ENCODE measurements at places on chromosomes 13 and 19.

GRCh38 chr13:59384154-59384553, 779.6 kb downstream of the DIAPH3 start:
- DNase-seq = no peak

DNA sequence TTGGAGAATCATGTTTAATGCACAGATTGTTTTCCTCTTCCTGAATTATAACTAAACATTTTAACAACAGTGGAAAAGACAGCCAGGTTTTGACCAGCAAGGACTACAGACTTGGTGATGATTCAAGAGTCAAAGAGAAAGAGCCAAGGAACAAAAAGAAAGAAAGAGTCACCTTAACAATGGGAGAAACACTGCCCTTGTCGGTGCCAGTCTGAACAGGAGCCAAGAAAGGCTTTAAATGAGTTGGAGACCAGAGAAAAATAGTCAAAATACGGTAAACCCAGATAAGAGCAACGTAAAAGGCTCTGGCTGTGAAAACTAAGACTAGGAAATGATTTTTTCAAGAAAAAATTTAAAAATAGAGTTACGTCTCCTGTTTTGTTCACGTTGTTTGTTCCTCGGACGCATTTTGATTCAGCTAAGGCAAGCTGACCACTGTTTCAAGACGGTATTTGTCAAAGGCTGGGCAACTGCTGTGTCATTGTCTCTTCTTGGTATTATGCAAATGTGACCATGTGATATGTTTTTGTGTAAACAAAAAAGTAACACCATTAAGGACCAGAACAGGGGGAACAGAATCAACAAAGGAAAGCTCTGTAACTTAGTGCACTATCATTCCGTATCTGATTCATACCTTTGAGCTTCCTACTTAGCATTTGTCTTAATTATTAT, 634.5 kb downstream of the LIG4 start:
- no peak for DNase-seq

DNA sequence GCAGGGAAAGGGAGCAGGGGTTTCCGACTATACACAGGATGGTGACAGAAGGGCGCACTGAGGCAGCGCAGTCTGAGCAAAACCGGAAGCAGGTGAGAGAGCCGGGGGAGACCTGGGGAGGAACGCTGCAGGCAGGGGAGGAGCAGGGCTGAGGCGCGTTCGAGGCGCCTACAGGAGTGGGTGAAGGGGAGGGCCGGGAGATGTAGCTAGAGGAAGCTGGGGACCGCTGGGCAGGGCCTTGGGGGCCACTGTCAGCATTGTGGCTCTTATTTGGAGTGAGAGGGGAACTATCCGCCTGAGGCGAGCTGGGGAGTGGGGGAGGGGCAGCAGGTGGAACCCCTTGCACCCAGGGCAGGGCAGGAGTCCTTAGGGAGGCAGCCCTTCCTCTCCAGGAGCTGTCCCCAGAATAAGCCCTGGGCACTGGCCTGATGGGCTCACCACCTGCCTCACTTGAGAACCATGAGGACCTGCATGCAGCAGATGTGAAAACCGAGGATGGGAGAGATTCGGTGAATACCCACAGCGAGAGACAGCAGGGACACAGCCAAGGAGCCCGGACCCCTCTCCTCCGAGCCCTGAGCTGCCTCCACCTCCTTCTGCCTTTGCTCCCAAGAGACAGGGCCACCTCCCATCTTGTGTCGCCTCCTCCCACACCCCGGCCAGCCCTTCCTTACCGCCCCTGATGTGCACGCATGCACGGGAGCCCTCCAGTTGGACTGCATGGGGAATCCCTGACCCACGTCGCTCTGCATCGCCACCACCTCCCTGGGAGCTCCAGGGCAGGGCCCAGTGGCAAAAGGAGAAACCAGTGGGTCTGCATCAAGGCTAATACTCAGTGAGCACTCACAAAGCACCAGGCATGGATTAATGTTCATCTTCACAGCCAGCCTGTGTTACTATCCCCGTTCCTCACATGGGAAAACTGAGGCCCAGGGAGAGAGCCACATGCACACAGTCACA, 10.3 kb downstream of the AKT2 start:
- no peak for DNase-seq

GRCh38 chr19:5621945-5622464, 571 bp downstream of the SAFB2 start:
- no peak for DNase-seq

GRCh38 chr19:44356383-44357111, at the start of gene ZNF112:
TSS of gene ZNF112 (minus strand) at chr19:44356680. CDS start at chr19:44340539, 16,141 bp downstream.
- peak; percentile 93 for DNase-seq

- no peak for DNase-seq
Observed at GRCh38 chr13:73440296-73440895, 381.6 kb downstream of the KLF5 start.

DNA sequence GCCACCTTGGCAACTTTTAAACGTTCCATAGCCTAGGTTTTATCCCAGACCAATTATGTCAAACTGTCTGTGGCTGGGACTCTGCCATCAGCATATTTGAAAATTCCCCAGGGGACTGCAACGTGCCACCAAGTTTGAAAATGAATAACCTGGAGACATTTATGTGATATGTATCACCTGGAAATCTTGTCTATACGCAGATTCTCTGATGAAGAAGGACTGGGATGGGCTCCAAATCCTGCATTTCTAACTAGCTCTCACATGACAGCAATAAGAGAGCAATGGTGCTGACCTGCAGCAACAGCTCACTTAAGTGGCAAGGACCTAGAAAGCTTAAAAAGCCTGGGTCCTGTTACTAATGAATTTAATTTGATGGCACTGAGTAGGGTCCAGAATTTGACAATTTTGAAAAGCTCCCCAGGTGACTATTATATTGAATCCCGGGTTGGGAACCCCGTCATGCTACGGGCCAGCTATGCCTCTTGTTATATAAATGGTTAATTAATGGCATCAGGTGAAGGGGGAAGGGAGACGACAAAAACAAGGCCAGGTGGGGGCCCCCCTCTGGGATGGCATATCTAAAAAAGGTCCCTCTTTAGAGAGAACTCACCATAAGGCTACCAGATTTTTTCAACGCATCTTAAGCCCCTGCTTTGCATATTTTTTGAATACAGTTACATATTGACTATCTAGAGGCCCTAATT, 213.7 kb downstream of the ZIC5 start:
- DNase-seq = no peak

DNA sequence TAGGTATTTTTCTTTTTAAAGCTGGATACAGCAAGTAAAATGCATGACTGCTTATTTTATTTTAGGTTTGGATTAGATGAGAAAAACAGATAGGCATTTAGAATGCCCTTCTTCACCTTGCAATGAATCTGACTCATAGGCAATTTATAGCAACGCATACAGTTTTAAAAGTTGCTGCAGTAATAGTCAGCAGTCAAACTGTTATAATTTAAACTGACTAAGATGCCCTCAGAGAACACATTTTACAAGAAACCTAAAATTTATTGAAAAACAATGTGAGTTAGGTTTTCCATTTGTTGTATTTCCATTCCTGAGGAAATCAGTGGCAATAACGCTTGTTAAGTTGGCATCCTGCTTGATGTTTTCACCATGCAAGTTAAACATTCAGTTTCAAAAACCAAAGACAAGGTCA, 1128.2 kb upstream of the PCDH9 start:
- no peak for DNase-seq

DNA sequence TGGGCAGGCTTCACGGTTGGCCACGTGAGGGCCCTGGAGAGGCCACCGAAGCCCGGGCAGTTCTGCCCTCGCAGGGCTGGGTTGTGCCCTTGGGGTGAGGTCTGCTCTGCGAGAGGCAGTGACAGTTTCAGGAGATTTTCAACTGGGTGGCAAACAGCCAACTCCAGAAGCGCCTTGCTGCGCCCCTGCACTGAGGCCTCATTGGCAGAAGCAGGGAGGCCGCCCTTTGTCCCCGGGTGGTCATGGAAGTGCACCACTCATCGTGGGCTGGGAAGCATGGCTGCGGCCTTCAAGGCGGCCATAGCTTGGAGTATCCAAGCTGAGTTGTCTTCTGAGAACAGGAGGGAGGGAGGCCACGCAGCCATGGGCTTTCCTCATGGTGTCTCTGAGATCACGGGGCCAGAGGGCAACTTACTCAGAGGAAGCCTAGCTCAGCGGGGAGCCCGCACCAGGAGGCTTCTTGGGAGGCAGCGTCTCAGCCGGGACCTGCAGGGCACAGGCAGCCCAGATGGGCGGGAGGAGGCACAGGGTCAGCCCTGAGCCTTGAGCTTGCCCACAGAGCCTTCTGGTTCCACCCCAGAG, 14.8 kb downstream of the PLEKHJ1 start:
- no peak for DNase-seq

DNA sequence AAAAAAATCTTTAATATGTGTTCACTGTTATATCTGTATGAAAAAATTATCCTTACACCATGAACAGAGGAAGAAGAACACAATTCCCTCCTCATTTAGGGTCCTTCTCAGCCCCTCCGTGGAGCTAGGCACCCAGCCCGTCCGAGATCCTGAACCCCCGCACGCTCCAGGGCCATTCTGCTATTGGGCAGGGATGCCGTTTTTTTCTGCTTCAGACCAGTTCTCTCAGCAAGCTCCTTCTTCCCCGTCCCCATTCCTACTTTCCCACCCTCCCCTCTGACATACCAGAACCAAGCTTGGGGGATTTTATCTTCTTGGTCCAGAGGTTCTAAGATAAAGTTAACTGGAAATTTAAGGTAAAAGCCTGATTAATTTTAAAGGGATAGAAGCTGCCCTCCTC, 36.2 kb downstream of the ATP12A start:
- DNase-seq = no peak

- no peak for DNase-seq
Observed at GRCh38 chr19:6718741-6719539, 1.5 kb downstream of the C3 start.

DNA sequence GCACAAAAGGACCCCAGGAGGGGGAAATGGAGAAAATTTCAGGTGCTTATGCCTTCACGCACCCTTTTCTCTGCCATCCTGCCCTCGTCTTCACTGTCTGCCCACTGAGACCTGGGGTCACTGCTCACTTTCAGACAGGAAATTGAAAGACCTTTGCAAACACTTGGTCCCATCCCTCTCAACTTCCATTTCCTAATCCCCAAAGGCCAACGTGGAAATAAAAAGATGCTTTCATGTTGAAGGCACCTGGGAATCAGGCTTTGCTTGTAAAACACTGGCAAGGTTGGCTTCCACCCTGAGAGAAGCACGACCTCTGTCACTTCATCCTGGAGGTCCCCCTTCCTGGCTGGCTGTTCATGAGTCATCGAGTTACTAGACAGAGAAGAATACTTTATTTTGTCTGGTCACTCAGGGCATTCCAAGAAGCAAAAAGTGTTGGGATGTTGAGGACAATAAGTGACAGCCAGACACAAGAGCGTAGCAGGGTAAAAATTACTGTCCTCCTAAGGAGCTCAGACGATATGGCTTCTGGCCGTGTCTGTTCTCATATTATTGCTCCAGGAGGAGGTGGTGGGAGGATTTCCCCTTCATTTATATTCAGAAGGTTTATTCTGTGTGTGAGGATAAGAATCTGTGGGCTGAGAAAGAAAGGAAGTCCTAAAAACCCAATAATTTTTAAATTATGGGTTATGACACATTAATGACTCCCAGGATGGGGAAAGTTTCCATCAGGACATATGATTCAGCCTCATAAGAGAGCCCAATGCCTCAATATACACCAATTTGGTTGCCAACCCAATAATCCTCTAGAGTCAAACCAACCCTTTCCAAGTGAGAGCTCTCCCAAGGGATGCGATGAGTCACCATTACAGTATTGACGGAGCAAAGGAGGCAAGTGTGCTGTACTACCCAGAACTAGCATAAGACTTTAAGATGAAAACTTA, 409.0 kb downstream of the COG6 start:
- peak; percentile 82 for DNase-seq

DNA sequence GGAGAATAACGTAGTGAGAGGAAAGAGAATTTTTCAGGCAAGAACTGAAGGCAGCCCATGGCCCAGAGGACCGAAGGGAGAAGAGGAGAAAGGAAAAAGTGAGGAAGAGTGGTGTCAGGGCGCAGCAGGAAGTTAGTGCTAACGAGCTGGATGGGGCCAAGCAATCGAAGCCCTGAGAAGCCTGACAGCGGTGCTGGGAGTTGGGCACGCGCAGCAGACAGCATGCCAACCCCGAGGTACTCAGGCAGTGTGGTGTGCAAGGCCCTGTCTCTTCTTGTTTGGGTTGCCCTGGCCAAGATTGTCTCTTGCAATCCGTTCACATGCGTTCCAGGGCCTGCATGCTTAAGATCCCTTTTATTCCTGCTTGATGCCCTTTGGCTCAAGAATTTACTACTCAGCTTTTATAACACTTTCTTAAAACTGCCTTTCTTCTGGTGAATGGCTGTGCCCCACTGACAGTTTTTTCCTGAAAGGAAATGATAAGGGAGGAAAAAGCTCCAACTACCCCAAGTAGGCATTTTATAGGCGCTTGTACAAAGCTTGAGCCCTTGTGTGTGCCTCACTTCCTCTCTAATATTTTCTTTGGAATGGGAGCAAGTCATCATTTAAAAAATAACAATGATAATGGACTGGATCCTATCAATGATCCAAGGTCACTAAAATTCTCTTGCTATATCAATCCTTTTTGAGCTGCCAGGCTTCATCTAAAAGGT, 115.4 kb downstream of the FLT1 start:
- DNase-seq = no peak

DNA sequence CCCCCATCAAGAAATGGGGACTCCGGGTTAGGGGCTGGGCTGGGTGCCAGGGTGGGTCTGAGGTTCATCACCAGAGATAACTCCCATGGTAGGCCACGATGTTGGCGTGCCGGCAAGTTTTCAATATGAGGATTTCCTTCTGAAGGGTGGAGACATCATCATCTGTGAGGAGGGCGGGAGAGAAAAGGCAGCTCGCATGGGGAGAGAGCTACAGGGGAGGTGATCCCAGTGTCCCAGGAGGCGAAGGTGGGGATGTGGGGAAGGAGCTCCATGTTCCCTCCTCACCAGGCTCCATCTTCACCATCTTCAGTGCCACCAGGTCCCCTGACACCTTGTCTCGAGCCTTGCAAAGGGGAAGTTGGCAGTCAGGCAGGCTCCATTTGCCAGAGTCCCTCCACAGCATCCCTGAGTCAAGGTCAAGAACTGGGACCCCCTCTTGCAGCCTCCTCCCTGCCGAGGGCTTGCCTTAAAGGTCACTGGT, 430 bp downstream of the MAP4K1 start:
- DNase-seq = no peak

GRCh38 chr19:51258165-51259160, 7.6 kb downstream of the SIGLECL1 start:
- no peak for DNase-seq

GRCh38 chr19:39363901-39364457, 21.8 kb downstream of the SAMD4B start:
- DNase-seq = no peak

- DNase-seq = peak; percentile 35
Observed at GRCh38 chr19:13742756-13743155, 21.6 kb upstream of the MRI1 start.

- no peak for DNase-seq
Observed at GRCh38 chr19:49340069-49340864, 5.1 kb downstream of the CD37 start.

Data from bronchial epithelial cell (primary cell).